Activated naive CD8-positive, alpha-beta T cell treated with anti-CD3 and anti-CD28 coated beads, Interleukin-2, amount 10 ng/mL, durations not matched to agents 7 days and 5 days (primary cell): ENCODE measurements at places on chromosomes 13 and 19.

DNA sequence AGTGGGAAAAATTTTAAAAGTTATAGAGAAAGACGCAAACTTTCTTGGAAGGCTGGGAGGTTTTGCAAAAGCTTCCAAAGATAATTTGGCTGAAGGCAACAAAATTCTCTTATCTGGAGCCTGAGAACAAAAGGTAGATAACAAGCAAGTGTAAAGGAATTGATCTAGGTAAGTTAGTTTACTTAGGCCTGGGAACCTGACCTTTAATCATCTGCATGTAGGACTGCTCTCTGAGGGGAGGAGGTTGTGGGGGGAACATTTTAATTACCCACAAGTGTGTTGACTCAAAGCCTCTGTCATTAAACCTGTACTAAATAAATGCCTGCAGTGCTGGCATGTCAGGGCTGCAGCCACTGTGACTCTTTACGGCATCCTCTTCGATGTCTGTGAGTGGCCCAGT is 532.3 kb upstream of the SLITRK5 start:
- no peak for DNase-seq

DNA sequence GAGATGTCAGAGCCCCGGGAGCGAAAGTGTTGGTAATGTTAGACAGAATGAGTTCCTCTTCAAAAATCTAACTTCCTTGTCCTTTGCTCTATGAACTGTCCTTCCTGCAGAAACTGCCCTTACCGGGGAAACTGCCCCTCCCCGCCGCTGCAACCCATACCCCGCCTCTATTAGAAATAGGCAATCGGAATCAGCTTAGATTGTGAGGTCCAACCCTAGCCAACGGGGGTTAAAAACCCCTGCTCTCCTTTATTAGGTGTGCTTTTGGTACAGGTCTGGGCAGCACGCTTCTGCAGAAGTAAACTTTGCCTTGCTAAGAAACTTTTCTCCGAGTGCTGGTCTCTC is 11.5 kb upstream of the CAPNS1 start:
- no peak for DNase-seq

GRCh38 chr19:4007021-4007835 is at the start of gene PIAS4:
Gene PIAS4 (plus strand): TSS chr19:4007736. CDS start chr19:4007761, 25 bp downstream.
- peak; percentile 98 for DNase-seq

DNA sequence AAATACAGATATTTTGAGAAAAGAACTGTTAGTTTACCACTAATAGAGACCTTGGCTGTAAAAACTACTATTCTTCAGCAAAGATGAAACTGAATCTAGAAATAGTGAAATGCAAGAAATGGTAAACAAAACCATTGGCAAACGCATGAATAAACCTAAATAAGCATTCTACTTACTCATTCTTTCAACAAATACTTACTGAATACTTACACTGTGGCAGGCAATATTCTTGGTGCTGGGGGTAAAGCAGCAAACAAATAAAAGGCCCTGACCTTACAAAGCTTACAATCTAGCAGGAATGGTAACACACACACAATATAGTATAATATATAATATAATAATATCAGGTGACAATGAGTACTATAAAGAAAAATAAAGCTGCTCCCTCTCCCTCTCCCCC is 38.7 kb downstream of the KATNAL1 start:
- no peak for DNase-seq

DNA sequence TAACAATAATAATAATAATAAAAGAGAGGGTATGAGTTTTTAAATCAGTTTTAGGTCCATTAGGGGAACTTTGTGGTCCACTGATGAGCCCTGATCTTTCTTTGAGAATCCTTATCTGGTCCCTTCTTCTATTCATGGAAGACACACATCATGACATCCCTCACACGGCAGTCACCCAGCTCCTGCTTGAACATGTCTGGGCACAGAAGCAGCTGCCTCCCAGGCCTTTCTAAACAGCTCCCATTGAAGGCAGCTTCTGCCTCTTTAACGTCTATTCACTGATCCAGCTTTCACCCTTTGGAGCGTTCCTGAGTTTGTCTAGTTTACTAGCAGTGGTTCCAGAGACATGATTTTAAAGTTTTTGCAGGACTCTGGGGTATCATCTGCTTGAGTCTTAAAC is 42.6 kb upstream of the STK24 start:
- DNase-seq = no peak

- no peak for DNase-seq
Measured at GRCh38 chr13:83876546-83876945, 5.7 kb downstream of the SLITRK1 start.

- DNase-seq = no peak
Measured at GRCh38 chr19:13781547-13781946, 7.3 kb downstream of the C19orf53 start.

DNA sequence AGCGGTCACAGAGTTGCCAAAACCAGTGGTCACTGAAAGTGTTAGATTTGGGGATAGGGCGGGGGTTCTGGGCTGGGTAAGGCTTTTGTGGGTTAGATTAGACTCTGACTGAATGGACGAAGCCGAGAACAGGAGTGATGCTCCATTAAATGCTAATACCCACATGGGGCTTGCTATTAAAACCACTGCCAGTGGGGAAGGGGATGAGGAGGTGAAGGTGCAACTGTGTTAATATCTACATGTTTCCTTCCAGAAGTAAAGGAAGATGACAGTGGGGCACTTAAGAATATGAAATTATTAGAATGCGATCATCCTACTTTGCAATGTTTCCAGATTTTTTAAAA is 573 bp upstream of the ZNF614 start:
- no peak for DNase-seq

GRCh38 chr19:40110570-40110969 is 19.8 kb upstream of the ZNF780A start:
- DNase-seq = no peak

- DNase-seq = no peak
Measured at GRCh38 chr13:95391362-95391761, 90.1 kb upstream of the ABCC4 start.

- DNase-seq = no peak
Measured at GRCh38 chr13:48493851-48494250, 39.0 kb downstream of the RCBTB2 start.

DNA sequence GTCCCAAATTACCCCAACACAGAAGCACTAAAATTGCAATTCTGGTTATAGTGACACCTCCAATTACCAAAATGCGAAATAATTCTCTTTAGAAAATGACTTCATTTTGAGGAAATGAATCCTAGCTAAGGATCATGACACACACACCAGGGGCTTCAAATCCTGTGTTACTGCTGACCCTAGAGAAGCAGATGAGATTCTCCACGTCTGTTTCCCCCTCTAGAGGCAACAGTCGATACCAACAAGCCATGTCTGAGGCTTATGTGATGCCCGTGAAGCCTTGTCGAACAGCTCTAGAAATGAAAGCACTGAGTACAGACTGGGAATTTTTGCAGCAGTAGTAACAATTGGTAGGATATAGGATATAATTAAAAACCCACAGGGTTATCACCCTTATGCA is 153.6 kb upstream of the TMTC4 start:
- DNase-seq = no peak

- no peak for DNase-seq
Measured at GRCh38 chr13:50907781-50908180, 1.8 kb upstream of the RNASEH2B start.

GRCh38 chr13:95289020-95289444 is 12.2 kb downstream of the ABCC4 start:
- DNase-seq = no peak

GRCh38 chr19:4531562-4532165 is 3.4 kb downstream of the PLIN5 start:
- DNase-seq = no peak

- DNase-seq = no peak
Measured at GRCh38 chr19:29598036-29598435, 8.0 kb upstream of the POP4 start.

- DNase-seq = no peak
Measured at GRCh38 chr19:47475465-47475864, 3.8 kb upstream of the SLC8A2 start.

DNA sequence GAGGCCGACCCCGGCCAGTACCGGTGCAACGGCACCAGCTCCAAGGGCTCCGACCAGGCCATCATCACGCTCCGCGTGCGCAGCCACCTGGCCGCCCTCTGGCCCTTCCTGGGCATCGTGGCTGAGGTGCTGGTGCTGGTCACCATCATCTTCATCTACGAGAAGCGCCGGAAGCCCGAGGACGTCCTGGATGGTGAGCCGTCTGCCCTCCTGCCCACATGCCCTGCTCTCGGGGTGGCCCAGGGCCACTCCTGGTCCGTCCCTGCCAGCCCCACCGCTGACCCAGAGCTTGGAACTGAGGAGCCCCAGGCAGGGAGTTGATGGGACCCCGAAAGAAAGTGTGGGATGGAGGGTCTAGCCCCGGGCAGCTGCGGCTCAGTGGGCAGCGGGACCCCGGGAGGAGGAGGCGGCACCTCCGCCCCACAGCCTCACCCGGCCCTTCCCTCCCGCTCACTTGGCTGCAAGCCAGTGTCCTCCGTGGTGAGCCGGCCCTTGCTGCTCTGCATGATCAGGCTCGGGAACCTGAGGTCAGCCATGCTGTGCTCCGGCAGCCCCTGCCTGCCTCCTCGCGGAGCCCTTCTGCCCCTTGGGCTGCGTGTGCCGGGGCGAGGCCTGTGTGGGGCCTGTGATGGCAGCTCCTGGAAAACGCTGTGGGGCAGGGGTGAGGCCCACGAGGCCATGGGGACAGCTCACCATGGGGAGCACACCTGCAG is 8.1 kb upstream of the HCN2 start:
- no peak for DNase-seq

DNA sequence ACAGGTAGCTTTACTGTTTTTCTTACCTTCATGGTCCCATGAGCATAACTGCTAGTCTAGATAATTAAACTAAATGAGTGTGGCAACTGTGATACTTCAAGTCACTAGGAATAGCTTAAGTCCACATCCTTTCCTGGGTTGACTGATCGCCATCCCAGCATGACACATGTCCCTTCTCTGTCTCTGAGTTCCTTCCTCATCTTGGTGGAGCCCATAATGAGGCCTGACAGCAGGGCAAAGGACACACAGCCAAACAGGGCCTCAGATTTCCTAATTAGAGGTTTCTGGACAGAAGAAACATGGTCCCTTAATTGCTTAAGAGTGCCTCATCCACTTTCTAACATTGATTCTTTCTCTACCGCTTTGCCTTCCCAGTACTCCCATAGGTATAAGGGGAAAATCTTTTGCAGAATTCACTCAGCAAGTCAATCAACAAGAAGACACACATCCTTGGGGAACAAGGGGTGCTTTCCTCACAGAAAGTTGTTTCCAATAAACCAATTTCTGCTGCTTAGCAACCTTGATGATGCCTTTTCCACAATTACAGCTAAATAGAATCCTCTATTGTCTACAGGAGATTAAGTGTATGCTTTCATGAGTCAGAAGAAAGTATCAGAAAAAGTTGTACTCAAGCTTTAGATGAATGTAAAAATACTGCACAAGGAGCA is 208.3 kb upstream of the SERP2 start:
- DNase-seq = no peak

DNA sequence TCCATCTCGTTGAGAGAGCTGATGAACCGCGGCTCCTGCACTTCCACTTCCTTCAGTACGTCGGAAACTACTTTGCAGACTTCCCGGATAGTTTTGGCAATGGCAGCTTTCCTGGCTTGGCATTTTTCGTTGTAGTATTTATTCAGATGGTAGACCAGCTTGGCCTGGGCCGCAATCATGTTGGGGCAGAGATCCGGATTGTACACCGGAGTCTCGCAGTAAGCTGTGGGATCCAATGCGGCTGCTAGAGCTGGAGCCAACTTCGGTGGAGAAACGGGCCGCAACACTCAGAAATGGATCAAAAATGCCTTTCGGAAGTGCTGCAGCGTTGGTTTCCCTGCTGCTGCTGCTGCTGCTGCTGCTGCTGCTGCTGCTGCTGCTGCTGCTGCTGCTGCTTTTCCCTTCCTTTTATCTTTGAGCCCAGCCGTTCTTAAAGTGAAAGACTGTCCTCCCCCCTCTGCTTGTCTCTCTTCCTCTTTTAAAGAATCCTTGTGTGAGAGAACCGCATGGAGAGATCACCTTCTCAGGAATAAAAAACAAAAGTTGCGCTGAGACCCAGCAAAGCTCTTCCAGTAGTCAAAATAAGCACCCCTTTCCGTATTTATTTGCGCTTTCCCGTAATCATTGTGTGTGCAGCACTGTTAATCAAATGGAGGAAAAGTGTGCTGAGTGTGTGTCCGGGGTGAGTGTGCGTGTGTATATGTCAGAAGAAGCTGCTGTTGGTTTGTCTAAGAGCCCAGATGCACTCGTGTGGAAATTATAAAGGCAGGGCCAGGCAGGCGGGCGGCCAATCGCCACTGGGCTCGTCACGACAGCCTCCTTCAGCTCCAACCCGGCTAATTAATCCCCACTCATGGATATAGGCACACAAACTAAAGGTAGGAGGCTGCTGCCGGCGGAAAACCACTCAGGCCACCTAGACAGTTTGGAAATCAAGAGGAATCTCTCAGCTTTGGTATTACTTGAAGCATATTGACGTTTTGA is at the start of gene MAB21L1:
TSS of gene MAB21L1 (minus strand) at position 730 of the 984 bp plus-strand sequence. CDS start at position 179, 551 bp downstream.
- DNase-seq = peak; percentile 40

DNA sequence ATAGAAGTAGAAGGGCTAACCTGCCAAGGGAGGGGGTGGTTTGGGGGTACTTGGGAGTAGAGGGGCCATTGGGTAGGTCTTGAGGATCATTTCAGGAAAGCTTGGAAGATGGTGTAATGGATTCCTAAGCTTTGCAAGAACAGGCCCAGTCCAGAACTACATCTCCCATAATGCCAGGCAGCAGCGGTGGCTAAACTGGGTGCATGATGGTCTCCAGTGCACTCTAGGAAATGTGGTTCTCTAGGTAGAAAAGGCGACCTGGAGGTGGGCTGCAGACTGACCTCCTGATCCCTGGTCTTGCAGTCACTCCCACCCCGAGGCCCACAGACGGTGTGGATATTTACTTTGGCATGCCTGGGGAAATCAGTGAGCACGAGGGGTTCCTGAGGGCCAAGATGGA is 3.8 kb downstream of the APLP1 start:
- DNase-seq = no peak

GRCh38 chr19:1041272-1041834 is 1.4 kb downstream of the ABCA7 start:
- no peak for DNase-seq

- no peak for DNase-seq
Measured at GRCh38 chr13:48738311-48738710, 84.6 kb downstream of the CYSLTR2 start.

DNA sequence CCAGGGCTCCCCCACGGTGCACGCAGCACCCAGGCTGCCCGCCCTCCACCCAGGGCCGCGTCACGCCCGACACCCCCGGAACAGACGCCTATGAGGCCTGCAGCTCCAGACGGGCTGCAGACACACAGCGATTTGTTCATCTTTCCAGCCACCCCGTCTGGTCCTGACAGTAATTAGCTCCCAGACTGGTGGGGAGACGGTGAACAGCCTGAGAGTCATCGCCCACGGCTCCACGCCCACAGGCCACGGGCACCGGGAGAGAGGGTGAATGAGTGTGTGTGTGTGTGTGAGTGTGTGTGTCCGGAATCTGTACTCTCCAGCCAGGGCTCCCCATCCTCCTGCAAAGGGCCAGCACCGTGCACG is 18.1 kb downstream of the GADD45B start:
- no peak for DNase-seq
